Activated CD8-positive, alpha-beta T cell treated with anti-CD3 and anti-CD28 coated beads, Interleukin-2, amount 10 ng/mL, durations not matched to agents 7 days and 5 days (primary cell): ENCODE measurements at places on chromosomes 16 and 17.
A peak's percentile ranks its signal among the peaks of the same experiment; 100 is the strongest.

GRCh38 chr17:78026381-78026780, 67.9 kb downstream of the TNRC6C start:
- DNase-seq, result no peak

- no peak for DNase-seq
These were observed 16.5 kb upstream of the NSMCE1 start for GRCh38 chr16:27284865-27285675.

GRCh38 chr17:32861981-32862380, 14.9 kb downstream of the MYO1D start:
- no peak for DNase-seq

- DNase-seq, result no peak
These were observed 98.8 kb upstream of the MED13 start for GRCh38 chr17:62163847-62164246.

DNA sequence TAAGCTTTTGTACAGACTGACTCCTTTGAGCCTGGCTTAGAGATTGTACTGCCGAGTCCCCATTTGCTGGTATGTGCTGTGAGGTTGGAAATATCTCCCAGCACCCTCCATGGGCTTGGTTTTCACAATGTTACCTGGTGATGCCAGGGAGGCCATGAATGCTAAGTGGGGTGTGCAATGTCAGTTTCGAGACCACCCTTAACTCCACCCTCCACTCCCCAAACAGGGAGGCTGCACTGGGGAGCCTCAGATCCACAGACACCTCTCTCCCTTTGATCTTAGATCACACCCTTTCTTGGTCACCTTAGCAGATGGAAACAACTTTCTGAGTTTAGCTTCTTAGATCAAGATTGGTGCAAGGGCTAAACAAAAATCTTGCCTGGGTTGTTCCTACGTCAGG, 28.6 kb upstream of the PIK3R6 start:
- DNase-seq, result no peak

DNA sequence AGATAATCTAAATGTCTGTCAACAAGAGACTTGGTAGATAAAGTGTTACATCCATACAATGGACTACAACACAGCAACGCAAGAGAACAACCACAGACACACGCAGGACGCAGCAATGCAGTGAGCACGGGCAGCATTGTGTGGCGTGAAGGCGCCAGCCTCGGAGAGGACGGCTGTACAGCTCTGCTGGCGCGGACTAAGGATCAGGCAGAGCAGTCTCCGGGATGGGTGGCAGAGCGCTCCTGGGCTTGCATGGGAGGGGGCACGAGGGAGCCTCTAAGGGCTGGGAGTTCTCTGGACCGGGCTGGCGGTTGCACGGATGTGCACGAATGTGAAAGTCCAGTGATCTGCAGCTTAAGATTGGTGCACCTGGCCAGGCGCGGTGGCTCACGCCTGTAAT, 34.5 kb downstream of the ACTG1 start:
- DNase-seq, result no peak

DNA sequence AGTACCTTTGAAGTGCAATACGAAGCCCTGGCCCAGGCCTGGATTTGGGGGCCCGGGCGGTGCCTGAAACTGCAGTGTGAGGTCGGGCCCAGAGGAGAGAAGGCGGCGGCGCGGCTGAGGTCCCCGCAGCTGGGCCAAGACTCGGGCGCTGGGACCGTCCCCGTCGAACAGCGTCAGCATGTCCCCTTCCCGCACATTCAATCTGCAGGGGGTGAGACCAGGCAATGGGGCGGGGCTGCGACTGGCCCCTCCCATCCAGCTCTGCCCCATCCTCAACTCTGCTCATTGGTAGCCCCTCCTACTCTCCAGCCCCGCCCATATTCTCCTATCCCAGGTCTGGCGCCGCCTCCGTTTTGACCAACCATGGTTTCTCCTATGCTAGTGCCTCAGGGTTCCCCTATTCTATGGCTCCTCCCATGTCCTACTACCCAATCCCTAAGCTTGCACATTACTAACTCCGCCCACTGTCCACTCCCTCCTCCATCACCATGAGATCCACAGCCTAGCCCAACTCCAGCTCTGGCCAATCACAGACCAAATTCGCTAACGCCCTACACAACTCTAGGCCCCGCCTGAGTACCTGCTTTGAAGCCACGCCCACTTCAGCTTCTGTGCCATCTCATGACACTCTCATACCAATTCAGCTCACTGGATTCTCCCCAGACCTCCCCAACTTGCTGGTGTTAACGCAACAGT, 14.4 kb upstream of the CDIPT start:
- DNase-seq, result peak; percentile 55

DNA sequence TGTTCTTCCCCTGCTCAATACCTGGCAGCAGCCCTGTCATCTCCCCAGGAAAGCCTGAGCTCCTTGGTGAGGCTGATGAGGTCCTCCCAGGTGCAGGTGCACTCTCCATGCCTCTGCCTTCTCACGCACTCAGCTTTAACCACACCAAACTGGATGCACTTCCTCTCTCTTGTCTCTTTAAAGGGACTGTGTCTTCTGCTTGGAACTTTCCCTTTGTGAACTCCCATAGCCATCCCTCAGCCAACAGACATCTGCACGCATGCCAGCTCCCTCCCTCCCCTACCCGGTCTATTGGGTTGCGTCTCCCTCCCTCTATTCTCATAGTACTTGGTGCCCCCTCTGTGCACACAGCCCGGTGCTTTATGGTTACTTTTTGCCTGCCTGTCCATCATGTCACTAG, 231.2 kb downstream of the MSI2 start:
- DNase-seq, result no peak

GRCh38 chr16:72111657-72112451, 18.2 kb downstream of the DHX38 start:
- no peak for DNase-seq

DNA sequence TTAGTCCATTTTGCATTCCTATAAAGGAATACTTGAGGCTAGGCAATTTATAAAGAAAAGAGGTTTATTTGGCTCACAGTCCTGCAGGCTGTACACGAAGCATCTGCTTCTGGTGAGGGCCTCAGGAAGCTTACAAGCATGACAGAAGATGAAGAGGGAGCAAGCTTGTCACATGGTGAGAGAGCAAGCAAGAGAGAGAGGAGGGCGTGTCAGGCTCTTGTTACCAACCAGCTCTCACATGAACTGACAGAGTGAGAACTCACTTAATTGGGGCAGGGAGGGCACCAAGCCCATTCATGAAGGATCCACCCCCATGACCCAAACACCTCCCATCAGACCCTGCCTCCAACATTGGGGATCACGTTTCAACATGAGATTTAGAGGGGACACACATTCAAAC, 1.6 kb downstream of the CHCT1 start:
- no peak for DNase-seq

DNA sequence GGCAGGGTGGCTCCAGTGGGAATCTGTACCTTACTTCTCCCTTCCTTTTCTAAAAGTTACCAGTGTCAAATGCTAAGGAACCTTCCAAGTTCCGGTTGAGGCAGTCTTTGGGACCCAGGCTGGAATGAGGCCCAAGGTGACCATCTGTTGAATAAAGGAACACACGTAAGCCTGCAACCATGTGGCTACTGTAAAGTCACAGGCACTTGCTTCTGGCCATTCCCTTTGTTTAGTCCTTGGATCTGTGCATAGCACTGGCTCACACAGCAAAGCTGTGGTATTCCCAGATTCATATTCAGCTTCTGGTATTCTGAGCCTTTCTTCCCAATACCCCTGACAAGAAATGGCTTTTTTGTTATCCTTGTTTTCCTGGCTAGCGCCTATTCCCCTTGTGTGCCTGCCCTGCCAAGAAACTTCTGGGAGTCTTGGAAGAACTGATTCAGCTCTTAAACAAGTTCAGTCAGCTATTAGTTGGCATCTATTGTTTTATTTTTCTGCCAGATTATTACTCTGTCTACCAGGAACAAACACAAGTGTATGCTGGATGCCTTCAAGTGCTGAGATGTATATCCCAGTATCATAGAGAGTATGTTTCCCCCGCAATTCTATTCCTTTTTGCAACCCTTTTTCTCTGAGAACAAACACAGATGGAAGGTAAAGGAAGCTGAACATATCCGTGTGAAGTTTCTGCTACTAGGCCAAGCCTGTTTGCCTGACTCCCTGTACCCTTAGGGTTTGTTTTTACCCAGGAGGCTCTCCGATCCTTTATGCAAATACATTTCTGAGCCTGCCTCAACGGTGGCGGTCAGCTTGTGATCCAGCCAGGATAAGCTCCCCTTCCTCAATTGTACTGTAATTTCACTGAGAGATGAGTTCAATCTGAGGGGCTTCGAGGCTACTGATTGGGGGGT, 13.2 kb downstream of the TMEM238L start:
- no peak for DNase-seq

- no peak for DNase-seq
These were observed 68.6 kb downstream of the CDYL2 start for GRCh38 chr16:80735846-80736245.

DNA sequence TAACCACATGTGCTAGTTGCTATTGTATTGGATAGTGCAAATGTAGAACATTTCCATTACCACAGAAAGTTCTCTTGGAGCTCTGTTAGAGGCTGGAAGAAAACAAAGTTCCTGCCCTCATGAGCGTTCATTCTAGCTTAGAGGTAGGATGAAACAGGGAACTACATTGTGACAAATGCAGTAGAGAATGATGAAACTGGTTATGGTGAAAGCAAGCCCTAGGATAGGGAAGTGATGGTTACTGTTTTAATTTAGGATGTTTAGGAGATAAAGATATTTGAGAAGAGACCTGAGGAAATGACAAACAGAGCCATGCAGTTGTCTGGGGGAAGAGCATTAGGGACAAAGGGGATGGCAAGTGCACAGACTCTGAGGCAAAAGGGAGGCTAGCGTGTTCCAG, 50.7 kb downstream of the AATF start:
- no peak for DNase-seq

GRCh38 chr17:75695141-75695829, 26.0 kb upstream of the ITGB4 start:
- DNase-seq, result no peak

GRCh38 chr16:53258809-53259208, 175.5 kb upstream of the RBL2 start:
- no peak for DNase-seq

DNA sequence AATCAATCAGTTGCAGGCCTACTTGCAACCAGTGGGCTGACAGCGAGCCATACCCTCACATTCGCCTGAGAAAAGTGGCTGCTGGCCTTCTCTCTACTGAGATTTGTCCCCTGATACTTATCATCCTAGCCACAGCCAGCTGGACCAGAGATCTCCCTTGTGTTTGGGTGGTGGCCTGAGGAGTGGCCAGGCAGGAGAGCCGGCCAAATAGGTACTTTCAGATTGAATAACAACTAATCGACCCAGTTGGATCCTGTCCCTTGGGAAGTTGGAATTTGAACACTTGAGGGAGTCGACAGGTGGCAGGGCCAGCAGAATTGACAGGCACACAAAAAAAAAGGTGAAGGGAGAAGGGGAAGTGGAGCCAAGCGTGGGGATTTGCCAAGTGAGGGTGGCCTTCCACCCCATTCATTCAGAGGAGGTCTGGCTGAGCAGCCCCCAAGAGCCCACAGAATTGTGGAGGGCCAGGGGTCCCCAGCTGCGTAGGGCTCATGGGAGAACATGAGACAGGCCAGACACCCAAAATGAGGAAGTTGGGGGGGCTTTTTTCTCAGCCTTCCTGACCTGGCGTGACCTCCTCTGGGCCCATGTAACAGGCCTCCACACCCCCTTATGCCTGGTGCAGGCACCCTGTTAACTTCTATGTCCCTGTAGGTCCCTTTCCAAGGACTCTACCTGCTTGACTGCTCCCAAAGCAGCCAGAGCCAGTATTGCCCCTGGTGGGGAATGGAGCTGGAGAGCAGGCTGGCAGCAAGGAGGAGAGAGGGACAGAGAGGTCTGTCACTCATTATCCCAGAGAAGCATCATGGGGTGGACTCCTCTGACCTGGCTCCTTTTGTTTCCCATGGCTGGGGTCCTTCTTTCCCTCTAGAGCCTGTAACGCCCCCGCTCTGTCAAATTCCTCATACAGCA, 2.9 kb upstream of the RANGRF start:
- DNase-seq, result no peak

DNA sequence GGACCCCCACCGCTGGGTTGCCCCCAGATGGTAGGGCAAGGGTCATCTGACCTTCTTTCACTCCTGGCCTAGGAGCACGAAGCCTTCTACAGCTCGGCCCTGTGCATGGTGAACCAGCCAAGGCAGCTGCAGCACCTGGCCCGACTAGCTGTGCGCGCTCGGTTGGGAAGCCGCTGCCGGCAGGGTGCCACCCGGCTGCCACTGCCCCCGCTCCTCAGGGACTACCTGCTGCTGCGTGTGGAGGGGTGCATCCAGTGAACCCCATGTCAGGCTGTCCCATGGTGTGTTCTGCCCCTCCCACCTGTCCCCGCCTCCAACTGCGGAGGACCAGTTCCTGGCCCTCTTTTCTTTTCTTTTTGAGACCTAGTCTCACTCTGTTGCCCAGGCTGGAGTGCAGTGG, 7.6 kb downstream of the ASB16 start:
- no peak for DNase-seq

DNA sequence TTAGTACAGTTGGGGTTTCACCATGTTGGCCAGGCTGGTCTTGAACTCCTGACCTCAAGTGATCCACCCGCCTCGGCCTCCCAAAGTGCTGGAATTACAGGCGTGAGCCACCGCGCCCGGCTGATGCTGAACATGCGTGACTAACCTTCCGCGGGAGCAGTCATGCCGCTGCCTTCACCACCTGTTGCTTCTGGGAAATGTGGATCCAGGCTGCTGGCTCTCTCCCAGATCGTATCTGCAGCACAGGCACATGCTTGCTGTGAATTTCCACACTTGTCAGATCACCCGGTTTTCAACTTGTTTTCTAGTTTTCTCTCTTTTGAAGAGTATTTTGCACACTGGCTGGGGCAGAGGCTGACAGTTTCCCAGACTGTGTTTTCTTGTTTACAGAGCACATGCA, 97.9 kb downstream of the ADCY9 start:
- DNase-seq, result no peak

DNA sequence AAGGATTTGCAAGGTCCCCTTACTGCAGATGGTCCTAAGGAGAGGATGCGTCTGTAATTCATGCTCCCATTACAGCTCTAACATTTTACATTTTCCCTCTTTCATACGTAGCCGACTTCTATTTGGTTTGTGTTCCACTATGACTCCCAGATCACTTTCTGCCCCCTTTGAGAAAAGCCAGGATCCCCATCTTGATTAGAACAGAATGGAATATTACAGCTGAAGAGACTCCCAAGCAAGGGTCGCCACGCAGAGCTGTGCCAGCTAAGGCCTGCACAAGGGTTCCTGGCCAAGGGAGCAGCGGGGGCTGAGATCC, 3.4 kb upstream of the CDT1 start:
- no peak for DNase-seq

- DNase-seq, result no peak
These were observed 70.3 kb upstream of the LGALS9 start for GRCh38 chr17:27560668-27561067.

- DNase-seq, result no peak
These were observed 129.3 kb downstream of the PHKB start for GRCh38 chr16:47590472-47590871.
